Progenitor cell of endocrine pancreas (in vitro differentiated cells): ENCODE measurements at places on chromosomes 7 and 10. TPM values are rescaled to one million over a fixed set of nuclear protein-coding genes. Genes with fewer than 3 reads are reported as not detected.

- DNase-seq: no peak
- H3K27ac ChIP-seq: no peak overlapping the region
- H3K27me3 ChIP-seq: no peaks in the 10 kb centered on the region
- H3K4me1 ChIP-seq: no peaks in the 10 kb centered on the region
These were observed 37.1 kb downstream of the SKIDA1 start for GRCh38 chr10:21488246-21488956.

The OR6V1 gene
- total RNA-seq: not detected in 2 replicates

The SDK1 gene
- total RNA-seq: 37.6 and 39.6 TPM in 2 replicates

The CYP2E1 gene
- total RNA-seq: 0.91 and 1.4 TPM in 2 replicates
